Pancreas (tissue), 10 donors: ENCODE measurements at places on chromosomes 5 and 9.

- no peaks in the 10 kb centered on the region for H3K4me1 ChIP-seq
- no peak overlapping the region for H3K4me3 ChIP-seq
- no peaks in the 10 kb centered on the region for H3K27me3 ChIP-seq
- DNase-seq: no peak
- H3K36me3 ChIP-seq: no peaks in the 10 kb centered on the region
Observed at GRCh38 chr5:65696892-65697291, 25.0 kb downstream of the SGTB start.

DNA sequence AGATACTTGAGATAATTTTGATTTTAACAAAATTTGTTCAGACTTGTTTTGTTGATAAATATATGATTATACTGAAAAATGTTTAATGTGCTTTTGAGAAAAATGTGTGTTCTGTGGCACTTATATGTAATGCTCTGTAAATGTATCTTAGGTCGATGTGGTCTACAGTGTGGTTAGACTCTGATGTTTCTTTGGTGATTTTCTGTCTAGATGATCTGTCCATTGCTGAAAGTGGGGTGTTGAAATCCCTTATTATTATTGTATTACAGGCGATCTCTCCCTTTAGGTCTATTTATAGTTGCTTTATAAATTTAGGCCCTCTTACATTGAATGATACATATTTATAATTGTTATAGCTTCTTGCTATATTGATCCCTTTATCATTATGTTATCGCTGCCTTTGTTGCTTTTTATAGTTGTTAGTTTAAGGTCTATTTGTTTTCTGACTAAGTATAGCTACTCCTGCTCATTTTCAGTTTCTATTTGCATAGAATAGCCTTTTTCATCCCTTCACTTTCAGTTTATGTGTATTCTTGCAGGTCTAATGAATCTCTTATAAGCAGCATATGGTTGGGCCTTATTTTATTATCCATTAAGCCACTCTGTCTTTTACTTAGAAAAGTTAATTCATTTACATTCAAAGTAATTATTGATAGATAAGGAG lies 124.3 kb downstream of the MRPS30 start:
- no peak for DNase-seq
- H3K4me1 ChIP-seq: no peaks in the 10 kb centered on the region
- H3K36me3 ChIP-seq: no peaks in the 10 kb centered on the region
- no peak overlapping the region for H3K4me3 ChIP-seq
- no peaks in the 10 kb centered on the region for H3K27me3 ChIP-seq

- H3K27me3 ChIP-seq: no peaks in the 10 kb centered on the region
- DNase-seq: no peak
- no peaks in the 10 kb centered on the region for H3K36me3 ChIP-seq
- no peak overlapping the region for H3K4me3 ChIP-seq
Observed at GRCh38 chr5:157358871-157359270, 92.9 kb downstream of the CYFIP2 start.

DNA sequence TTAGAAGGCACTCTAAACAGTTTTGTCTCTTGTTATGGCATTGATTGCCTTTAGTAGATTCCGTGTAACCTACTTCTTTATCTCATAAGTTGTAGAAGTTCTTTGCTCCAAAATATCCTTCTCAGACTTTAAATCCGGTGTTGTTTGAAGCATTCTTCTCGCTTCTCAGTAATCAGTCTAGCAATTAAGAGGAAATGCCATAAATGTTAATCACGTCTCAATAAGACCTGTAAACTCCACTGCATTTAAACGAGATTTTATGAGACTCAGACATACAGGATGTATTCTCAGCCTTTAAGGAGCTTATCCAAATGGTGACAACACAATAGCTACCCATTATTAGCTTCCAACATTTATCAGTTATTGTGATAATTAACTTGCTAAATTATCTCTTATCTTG lies 7.7 kb upstream of the C5 start:
- no peaks in the 10 kb centered on the region for H3K27me3 ChIP-seq
- no peak overlapping the region for H3K4me3 ChIP-seq
- H3K27ac ChIP-seq: no peak overlapping the region
- H3K4me1 ChIP-seq: peaks cover 21% of the 10 kb centered on the region

DNA sequence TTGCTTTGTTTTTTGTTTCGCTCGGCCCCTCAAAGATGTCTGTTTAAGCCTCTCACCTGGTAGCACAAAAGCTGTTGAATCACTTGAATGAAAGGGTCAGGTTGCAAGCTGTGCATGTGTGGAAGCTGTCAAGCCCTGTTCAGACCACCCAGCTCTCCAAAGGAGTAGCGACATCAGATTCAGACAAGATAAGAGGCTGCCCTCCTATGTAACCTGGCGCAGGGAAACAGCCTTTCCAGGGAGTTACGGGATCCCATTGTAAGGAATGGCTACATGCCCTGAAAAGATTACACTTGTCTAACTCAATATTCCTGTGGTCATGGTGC lies 2.9 kb downstream of the FREM1 start:
- peak overlapping the region; percentile 55 for H3K27ac ChIP-seq
- no peaks in the 10 kb centered on the region for H3K27me3 ChIP-seq
- peaks cover 65% of the 10 kb centered on the region for H3K4me1 ChIP-seq
- DNase-seq: no peak

DNA sequence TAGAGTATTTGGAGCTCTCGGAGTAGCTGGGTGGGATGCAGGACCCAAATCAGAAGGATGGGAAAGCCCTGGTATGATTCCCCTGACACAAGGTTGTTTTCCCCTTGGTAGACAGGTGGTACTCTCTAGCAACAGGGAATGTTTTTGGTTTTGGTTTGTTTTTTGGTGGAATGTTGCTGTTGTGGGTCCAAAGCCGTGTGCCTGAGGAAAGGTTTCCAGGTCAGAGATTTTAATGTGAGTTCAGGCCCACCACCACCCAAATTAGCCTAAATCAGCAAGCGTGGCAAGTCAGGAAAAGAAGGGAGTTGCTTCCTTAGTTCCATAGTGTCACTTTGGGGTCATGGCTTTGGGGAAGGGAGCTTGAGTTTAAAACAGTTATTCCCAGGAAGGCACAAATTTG lies 385.5 kb downstream of the RAB3C start:
- H3K36me3 ChIP-seq: no peaks in the 10 kb centered on the region
- no peaks in the 10 kb centered on the region for H3K4me1 ChIP-seq
- no peak overlapping the region for H3K27ac ChIP-seq
